Uterine smooth muscle cell (primary cell): ENCODE measurements at places on chromosomes 13 and 19. TPM values are rescaled to one million over a fixed set of nuclear protein-coding genes. Genes with fewer than 3 reads are reported as not detected.

Gene PSG3
- total RNA-seq, result not detected in 2 replicates

Gene RTBDN
- not detected in 2 replicates for total RNA-seq

Gene CGB1
- total RNA-seq, result not detected in 2 replicates

Gene CYP2A13
- not detected in 2 replicates for total RNA-seq

Gene EXOC3L2
- not detected in 2 replicates for total RNA-seq
